Fibroblast of the aortic adventitia (primary cell): ENCODE measurements at places on chromosomes 1 and 21. TPM values are rescaled to one million over a fixed set of nuclear protein-coding genes. Genes with fewer than 3 reads are reported as not detected.

Gene MOB3C
- total RNA-seq: 4.4 and 7.0 TPM in 2 replicates

Gene USH2A
- total RNA-seq: under 0.01 TPM in 1 of 2 replicates, not detected in the other

Gene SLC6A17
- 0.16 and 0.90 TPM in 2 replicates for total RNA-seq

Gene ADCY10
- total RNA-seq: 0.09 and 0.25 TPM in 2 replicates

Gene RIPK4
- 0.45 TPM in 1 of 2 replicates, not detected in the other for total RNA-seq
